Pancreas (tissue), 10 donors: ENCODE measurements at places on chromosomes 6 and 20. TPM values are rescaled to one million over a fixed set of nuclear protein-coding genes. Genes with fewer than 3 reads are reported as not detected.

The EPB41L1 gene
- 25.1 TPM for total RNA-seq

DNA sequence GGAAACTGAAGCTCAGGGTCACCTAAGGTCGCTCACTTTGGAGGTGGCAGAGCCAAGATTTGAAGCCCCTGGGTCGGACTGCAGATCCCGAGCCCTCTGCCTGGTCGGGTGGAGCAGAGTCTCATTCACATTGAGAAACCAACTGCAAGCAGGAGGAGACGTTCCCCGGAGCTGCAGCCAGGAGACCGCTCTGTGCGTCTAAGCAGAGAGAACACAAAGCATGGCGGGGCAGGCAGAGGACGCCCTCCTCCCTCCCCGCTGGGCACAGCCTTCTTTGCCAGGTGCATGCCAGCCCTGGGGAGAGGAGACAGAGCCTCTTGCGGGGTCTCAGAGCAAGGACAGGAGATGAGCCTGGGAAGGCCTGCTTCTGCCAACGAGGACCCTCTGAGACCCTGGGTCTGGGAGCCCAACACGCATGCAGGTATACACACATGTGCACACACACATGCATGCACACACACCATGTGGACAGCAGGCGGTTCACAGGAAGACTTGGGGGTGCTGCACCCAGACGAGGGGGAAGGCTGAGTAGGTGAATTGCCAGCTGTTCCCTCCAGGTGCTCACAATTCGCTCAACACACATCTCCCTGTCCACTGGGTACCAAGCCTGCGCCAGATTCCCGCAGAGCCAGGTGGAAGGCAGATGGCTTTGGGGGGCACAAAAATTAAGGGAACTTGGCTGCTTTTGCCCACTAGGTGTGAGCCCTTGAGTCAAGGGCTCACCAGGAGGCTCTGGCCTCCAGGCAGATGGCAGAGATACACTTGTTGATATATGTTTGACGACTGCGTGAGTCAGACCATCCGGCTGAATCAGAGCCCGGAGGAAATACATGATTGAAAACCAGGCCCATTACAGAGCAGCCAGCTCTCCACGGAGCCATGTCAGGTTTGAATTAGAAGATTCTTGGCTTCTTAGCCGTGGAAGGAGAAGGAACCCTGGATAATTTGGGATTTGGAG lies 5.5 kb upstream of the NTSR1 start:
- DNase-seq: no peak

DNA sequence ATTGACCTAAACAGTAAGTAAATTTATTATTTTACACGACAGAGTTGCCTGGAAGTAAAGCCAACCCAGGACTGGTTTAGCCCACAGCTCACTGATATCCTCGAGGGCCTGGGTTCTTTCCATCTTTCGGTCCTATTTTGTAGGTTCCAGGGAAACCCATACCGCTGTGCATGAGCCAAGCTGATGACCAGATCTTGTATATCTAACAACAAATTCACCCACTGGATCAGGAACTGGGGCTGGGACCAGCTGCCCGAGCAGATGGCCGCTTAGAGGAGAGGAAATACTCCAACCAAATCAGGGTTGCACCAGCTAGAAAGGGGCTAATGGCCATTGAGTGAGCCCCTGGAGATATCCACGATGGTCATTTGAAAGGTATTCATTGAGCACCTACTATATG lies 139.2 kb downstream of the BACH2 start:
- no peak for DNase-seq

DNA sequence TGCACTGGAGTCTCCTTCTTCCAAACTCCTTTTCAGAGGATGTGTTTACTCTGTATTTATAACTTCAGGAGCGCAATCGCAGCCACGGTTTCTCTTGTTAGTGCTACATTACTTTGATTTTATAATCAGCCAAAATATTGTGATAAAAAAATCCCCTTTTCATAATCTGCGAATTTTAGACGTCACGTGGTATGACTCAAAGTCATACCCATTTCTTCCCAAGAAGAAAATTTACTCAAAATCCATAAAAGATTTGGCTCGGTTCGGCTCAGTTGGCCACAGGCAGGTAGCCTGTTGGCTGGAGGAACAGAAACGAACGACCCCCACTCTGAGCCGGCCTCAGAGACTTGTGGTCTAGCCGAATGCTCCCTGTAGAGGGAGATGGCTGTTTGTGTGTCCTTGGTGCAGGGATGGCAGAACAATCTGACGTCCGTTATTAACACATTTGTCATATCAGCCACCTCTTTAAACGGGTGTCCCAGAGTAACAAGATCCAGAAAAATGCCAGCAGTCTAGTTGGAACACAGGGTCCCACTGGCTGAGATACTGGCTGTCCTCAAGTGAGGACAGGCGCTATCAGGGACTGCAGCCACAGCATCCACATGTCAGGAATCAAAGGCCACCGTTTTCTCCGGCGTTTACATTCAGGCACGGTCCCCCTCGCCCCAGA lies 247.6 kb downstream of the DLL1 start:
- no peak for DNase-seq

- DNase-seq: no peak
Observed at GRCh38 chr20:31596831-31597480, 8.1 kb upstream of the ID1 start.

DNA sequence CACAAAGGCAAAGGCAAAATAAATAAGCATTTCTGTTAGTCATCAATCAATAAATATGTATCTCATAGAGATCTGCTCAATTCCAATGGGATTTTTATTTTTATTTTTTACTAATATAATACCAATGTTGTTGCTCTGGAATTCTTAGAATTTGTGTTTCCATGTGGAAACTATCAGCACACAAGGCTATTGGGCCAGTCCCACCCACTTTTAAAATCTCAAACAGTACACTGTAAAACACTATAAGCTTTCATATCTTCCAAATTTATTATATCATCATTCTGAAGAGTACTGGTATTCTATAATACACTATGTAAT lies 563.8 kb upstream of the MARCKS start:
- no peak for DNase-seq

- DNase-seq: no peak
Observed at GRCh38 chr6:110655821-110656220, 159.4 kb downstream of the CDK19 start.

The WFDC2 gene
- total RNA-seq: 8.7 TPM

The EDN3 gene
- total RNA-seq: 5.4 TPM

DNA sequence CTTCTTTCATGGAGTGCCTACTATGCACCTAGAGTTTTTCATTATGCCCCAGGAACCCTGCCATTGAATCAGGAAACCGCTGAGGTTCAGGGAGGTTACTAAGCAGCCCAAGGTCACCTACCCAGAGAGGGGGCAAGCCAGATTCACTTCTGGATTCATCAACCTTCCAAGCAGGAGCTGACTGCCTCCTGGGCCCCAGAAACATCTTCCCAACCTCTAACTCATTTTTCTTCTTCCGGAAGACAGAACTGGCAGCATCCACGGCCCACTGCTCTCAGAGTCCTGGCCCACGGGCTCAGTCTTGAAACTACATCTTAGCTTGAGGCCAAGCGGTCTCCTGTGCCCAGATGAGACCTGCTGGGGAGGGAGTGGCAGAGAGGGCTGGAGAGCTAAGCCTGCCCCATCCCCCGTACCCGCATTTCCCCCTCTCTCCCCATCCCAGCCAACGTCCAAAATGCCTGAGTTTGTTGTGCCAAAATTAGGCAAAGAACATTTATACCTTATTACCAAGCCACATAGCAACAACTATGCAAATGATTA lies 281.0 kb downstream of the CDC5L start:
- DNase-seq: no peak

DNA sequence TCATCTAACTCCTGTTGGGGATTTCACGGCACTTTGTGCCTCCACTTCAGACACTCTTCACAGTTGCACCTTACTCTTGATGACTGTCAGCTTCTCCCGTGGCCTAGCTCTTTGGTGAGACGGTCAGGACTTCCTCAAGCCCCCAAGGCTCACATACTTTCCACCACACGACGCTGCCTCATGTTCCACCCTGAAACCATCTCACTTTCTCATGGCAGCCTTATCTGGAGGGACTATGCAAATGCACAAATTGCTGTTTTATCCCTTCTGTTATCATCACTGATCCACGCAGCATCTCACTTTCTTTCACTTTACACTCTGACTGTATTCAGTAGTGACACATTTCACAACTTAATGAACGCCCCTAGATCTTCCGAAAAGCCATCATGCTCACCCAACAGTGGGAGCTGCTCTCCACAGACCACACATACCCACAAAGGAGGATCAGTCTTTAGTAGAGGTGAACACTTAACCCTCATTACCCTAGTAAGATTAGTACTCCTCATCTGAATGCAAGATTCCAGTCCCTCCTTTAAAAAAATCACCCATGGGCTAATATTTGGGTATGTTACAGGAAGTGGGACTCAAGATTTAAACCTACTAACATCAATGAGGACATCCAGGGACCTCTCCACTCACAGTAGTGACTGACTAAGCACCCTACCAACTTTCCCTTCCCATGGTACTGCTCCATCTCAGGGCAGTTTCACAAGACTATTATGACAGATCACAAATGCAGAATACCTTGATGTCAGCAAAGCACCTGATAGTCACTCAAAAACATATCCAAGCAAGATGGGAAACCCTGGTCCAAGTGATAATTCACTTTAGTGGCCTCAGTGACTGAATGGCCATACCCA lies 35.4 kb downstream of the FYN start:
- no peak for DNase-seq

The EDN1 gene
- 3.2 TPM for total RNA-seq

DNA sequence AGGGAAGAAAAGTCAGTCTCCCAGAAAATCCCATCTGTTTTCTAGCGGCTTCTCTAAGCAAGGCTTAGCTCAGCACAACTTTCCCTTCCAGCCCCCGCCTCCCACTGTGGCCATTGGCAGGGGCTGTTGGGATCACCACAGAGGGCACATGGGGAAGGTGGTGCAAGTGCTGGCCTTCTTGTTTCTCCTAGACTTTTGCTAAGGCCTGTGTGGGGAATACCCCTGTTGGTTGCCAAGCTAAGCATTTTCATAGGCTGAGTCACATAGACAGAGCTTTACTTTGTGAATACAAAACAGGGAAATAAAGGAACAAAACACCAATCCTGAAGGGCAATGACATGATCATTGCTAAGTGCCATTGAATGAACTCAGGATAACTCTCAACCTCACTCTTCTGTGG lies 32.4 kb upstream of the TIAM2 start:
- no peak for DNase-seq

DNA sequence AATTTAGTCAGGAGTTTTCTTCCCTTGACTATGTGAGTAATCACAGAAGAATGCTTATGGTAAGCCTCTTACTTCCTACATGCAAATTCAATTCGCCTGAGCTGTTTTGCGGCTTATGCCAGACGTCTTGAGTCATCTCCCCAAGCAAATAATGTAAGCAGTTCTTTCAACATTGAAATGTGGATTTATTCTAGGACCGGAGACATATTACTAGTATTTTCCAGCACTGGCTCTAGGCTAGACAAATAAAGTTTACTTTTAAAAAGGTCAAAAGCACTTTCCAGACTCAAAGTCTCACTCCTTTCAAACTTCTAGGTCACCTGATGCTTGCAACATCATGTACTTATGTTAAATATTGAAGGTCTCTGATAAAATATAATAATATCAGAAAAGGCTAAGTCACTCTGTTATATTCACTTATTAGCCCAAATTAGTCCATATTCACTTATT lies 38.1 kb upstream of the NOX3 start:
- no peak for DNase-seq

- DNase-seq: no peak
Observed at GRCh38 chr20:18663932-18664331, 76.1 kb downstream of the DTD1 start.

DNA sequence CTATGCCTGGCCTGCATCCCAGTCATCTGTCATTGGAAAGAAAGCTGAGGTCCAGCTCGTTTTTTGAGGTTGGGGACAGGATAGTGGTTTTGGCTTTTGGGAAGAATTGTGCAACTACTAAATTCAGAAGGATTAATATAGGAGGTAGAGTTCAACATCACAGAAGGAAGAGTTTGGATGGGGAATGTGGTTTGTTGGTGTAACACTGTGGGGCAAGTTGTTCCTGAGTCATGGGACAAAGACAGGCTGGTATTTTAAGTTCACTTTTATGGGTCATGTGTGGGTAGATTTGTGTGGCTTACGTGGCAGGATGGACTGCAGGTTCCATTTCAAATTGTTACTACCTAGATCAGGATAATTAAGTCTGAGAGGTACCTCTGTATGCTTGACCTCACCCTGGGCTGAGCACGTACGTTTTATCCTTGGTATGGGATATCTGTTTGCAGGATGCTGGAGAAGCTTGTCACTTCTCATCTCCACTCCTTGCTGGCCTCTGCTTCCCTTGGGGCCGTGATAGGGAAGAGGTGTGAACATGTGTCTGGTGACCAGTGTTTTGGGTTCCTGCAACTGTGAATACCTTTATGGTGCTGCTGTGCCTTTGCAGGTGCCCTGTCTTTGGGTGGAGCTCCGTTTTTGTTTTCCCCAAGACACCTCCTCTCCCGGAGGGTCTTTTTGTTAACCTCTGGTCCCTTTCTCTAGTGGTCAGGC lies 177.6 kb downstream of the JARID2 start:
- DNase-seq: no peak

The E2F1 gene
- 0.31 TPM for total RNA-seq

DNA sequence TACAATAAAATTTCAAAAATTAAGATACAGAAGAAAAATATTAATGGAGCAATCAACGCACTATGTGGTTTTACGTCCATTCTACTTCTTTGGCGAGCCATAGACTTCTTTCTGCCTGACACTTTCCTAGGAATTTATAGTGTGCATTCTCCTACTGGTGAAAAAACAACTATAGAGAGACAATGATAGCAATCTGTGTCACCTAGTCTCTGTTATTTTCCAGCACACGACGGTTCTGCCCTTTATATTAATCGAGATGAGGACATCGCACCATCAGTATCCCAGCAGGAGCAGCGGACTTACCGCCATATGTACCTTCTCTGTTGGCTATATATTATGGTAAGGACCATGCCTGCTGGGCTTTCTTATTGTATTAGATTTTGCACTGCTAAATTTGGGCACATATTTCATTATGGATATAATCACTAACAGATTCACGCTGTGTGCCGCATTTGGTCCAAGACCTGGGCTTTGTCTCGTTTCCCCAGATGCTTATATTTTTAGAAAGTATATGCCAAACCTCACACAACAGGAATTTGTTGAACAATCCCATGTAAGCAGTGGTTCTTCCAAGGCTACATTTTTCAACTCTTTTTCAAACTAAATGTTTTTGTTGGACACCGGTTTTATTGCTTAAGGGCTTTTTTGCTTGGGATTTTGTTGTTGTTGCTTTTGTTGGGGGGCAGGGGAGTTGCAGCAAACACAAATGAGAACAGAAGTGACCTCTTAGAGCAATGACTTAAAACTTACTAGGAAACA lies 166.4 kb downstream of the ADAT2 start:
- no peak for DNase-seq

GRCh38 chr20:568097-568652 lies 24.6 kb upstream of the CSNK2A1 start:
- DNase-seq: no peak

DNA sequence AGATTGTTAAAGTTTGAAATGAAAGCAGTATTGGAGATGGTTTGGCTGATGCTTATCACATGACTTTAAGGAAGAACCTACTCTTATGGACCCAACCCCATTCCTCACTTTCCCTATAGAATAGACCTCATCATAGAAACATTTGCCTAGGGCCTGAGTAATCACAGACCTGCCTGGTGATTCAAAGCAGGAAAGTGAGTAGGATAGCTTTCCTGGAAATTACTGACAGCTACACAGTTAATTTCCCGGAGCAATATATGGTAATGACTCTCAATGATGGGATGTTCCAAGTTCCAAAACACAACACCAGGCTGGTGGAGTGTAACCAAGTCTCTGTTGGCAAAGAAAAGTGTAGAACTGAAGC lies 233.8 kb downstream of the SIM1 start:
- no peak for DNase-seq

The PRKN gene
- 3.7 TPM for total RNA-seq
